ENCODE measurements at places on chromosomes 3 and 15. TPM values are rescaled to one million over a fixed set of nuclear protein-coding genes. Genes with fewer than 3 reads are reported as not detected.

The GOLGA8S gene
- not detected for total RNA-seq

The OR5AC2 gene
- not detected for total RNA-seq

The CLDN11 gene
- total RNA-seq, result 4.2 TPM

The FEZF2 gene
- total RNA-seq, result not detected

The CCR1 gene
- total RNA-seq, result 16.2 TPM

The KY gene
- not detected for total RNA-seq

The GRM7 gene
- not detected for total RNA-seq

The NR1I2 gene
- total RNA-seq, result not detected

The CHRD gene
- 1.8 TPM for total RNA-seq

DNA sequence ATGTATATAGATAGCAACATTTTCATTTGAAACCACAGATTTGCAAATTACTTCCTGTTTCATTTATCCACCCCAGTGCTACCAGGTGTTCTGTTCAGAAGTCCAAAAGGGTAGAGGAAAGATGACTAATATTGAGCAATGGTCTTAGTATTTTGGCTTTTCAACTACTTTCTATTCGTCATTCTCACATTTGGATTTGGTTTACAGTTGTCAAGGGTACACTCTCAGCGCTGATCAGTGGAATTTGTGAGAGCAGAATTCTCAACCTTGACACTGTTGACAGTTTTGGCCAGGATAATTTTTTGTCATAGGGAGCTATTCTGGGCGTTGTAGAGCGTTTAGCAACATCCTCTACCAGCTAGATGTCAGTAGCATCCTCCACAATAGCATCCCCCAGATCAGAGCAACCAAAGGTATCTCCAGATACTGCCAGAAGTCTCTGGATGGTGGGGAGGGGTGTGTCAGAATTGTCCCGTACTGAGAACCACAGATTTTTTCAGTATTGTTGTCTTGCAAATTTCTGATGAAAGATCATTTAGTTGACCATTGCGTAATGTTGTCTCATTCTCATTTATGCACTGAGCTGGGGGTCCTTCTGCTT, 4.2 kb downstream of the HMCES start:
- no peak for DNase-seq

DNA sequence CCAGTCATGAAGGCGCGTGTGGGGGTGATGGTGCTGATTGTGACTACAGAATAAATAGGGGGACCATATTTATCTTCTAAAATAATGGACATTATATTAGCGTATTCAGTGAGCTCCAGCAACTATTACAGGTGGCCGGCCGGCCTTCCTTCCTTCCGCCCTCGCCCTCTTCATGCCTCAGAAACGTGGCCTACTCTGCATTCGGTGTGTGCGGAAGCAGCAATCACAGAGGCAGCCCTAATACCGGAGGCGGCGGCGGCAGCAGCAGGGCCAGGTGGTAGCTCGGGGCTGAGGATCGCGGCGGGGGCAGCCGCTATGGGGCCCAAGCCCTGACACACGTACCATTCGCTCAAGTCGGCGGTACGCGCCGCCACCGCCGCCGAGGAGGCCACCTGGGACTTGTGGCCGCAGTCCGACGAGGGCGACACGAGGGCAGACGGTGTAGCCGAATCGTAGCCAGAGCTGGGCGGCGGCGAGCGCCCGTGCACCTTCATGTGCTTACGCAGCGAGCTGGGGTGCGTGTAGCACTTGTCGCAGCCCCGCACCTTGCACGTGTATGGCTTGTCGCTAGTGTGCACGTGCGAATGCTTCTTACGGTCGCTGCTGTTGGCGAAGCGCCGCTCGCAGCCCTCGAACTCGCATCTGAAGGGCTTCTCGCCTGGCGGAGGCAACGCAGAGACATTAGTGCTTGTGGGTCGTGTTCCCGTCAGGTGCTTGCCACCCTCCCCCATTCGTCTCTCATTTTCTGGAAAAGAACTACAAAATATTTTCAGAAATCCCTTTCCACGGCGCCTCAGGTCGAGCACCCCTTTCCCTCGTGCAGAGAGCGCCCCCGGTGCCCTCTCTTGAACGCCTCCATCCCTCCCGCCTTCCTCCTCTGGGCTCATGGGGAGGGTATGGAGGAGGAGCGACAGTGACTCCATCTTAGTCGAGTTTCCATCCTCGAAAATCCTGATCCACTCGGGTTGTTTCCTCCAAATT, 15.5 kb downstream of the ZIC4 start:
- DNase-seq, result peak; percentile 84

DNA sequence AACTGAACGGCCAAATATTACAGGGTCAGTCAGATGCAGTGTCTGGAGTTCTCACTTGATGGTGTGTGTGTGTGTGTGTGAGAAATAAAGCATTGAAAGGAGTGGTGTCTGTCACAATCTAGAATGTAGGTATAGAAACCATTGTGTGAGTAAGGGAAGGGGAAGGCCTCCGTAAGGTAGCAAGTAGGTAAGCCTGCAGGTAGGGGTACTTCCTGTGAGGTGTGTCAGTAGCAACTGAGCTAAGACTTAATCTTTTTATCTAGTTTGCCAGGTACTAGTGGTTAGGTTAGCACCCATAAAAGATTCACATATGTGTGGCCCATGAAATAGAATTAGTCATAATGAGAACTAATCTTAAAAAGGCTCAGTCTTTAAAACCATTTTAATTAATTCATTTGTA, 1517.8 kb downstream of the SI start:
- DNase-seq, result no peak

GRCh38 chr3:40660554-40660953, 135.8 kb downstream of the ZNF621 start:
- DNase-seq, result no peak

GRCh38 chr15:100429116-100429728, 87.4 kb upstream of the ADAMTS17 start:
- no peak for DNase-seq

- DNase-seq, result no peak
These were observed 16.5 kb upstream of the CFAP161 start for GRCh38 chr15:81117581-81117980.

GRCh38 chr15:63973212-63974009, 72.9 kb downstream of the DAPK2 start:
- no peak for DNase-seq

GRCh38 chr3:131898346-131898745, 136.5 kb downstream of the CPNE4 start:
- no peak for DNase-seq

DNA sequence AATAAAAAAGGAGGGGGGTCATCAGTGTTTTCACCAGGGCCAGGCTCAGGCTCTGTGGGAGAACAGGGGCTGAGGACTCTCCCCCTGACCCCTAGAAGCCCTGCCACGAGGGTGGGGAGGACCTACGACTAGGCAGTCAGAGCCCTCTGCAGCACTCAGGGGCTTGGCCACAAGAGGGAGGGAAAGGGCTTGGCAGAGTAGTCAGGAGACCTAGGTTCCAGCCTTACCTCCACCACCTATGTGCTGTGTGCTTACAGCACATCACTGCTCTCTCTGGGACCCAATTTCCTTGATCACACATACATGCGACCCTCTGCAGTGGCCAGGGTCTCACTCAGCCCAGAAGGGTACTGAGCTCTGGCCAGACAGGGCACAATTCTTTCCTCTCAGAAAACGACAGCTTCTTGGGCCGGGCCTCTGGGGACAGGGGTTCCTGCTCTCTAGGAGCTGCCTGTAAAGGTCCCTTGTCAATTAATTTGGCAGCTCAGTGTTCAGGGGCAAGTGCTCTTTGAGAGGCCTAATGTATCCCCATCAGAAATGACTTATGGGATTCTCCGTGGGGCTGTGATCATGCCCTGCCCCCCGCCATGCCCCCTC, 16.4 kb upstream of the SKIC8 start:
- DNase-seq, result peak; percentile 24

DNA sequence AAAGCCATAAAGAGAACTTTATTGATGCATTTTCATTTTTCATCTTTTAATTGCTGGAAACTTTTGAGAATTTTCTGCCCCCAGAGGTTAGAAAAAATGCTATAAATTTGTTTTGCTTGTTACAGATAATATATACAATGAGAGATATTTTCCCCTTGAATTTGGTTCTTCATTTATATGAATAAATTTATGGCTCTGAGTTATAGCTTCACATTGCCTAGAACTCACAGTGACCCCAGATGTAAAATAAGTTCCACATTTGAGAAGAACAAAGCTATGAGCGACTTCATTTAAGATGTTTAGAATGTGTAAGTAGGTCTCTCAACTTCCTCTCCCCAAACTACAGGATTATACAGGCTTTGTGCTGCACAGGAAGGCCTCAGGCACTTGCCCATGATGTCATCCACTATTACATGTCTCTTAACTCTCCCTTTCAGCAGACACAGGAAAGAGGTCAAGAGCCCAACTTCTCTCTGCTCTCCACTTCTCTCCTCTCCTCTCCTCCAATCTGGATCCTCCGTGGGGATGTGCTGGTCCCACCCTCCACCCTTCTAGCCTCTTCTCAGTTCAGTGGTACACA, 92.8 kb downstream of the DUT start:
- no peak for DNase-seq

DNA sequence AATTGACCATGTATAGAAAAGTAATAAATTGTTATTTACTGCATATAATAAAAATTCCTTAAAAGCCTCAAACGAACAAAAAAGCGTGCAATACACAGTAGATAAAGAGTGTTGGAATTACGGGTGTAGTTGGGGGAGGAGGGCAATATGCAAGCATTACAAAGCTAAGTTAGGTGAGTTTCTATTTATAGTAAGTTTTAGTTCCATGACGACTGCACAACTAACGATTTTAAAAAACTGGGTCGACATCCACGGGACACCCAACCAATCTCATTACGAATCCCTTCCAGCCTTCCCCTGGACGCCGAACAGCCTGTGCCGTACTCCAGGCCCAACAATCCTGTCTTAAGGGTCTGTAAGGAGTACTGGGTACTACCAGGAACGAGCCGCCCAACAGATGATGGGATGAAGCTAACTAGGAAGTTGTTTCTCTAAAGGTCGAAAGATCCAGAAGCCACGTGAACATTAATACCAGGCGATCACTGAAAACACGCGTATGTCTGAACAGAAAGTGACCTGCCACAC, 677 bp downstream of the POLQ start:
- peak; percentile 6 for DNase-seq

- no peak for DNase-seq
These were observed 55.2 kb downstream of the KLHL6 start for GRCh38 chr3:183500319-183500718.

DNA sequence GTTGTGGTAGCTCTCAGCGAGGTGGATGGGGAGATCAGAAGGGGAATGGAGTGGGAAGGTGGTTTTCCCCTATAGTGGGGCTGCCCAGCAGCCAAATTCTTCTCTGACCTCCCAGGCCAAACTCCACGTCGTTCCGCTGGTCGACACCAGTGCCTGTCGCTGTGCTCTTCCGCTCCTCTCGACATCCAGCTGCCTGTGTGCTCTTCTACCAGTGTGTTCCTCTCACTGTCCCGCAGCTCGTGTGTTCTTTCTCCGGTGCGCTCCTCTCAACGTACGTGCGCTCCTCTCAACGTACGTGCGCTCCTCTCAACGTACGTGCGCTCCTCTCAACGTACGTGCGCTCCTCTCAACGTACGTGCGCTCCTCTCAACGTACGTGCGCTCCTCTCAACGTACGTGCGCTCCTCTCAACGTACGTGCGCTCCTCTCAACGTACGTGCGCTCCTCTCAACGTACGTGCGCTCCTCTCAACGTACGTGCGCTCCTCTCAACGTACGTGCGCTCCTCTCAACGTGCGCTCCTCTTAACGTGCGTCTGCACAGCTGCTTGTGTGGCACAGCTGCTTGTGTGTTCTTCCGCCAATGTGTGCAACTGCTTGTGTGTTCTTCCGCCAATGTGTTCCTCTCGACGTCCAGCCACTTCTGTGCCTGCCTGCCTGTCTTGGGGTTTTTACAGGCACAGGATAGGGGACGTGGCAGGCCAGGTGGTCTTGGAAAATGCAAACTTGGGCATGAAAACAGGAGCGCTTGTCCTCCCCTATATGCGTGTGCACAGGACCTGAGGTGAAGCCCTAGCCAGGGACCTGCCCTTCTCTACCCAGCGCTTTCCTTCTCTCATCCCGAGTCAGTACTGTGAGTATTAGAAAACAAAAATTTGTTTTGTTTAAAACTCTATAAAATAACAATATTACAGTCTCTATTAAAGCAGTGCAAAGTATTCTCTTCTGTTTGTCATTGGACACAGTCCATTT, 991.1 kb downstream of the GBE1 start:
- no peak for DNase-seq

GRCh38 chr3:183443395-183444385, 15.3 kb upstream of the MCF2L2 start:
- DNase-seq, result no peak

DNA sequence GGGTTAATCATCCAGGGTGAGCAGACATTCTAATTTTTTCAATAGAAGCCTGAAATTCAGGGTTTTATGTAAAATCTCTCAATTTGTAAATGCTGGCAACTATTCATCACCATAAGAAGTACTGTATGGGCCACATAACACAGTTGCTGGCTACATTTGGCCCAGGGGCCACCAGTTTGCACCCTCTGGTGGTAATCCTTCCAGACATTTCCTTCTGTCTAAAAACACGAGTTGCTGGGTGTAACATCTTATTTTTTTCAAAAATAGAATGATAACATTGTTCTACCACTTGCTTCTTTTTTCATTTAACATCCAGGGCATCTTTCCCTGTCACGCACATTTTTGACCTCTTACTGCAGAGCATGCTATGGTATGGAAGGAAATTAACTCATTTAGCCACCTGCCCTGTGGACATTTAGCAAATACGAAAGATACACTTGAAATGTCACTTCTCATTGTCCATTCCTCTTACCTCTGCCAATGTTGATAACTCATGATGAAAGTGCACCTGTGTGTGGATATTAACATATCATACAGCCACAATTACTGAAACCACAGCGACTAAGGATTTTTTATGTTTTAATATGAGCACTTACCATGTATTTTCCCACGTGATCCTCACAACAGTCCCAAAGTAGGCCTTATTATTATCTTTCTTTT, 117.5 kb upstream of the ARHGEF3 start:
- DNase-seq, result no peak

GRCh38 chr15:31263751-31264558, 62.7 kb upstream of the KLF13 start:
- DNase-seq, result peak; percentile 79

DNA sequence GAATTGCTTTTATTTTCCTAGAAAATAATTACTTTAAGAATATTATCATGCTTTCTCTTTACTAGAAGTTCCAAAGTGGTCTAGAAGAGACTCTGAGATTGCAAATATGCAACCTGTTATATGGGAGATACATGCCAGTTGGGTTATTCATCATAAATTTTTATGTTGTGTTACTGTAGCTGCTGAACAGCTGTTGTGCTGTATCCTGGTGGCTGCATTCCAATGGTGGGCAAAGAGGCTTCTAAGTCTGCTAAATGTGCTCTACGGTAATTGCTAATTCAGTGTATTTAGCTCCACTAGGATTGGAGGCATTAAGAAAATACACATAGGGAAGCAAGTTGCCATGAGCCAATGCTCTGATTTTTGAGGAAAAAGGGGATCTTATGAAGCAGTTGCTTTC, 409.0 kb downstream of the TUSC7 start:
- no peak for DNase-seq
